ENCODE measurements at places on chromosomes 6 and 20. TPM values are rescaled to one million over a fixed set of nuclear protein-coding genes. Genes with fewer than 3 reads are reported as not detected.

Gene PNPLA1
- total RNA-seq = not detected

Gene SH3BGRL2
- total RNA-seq = 11.9 TPM

DNA sequence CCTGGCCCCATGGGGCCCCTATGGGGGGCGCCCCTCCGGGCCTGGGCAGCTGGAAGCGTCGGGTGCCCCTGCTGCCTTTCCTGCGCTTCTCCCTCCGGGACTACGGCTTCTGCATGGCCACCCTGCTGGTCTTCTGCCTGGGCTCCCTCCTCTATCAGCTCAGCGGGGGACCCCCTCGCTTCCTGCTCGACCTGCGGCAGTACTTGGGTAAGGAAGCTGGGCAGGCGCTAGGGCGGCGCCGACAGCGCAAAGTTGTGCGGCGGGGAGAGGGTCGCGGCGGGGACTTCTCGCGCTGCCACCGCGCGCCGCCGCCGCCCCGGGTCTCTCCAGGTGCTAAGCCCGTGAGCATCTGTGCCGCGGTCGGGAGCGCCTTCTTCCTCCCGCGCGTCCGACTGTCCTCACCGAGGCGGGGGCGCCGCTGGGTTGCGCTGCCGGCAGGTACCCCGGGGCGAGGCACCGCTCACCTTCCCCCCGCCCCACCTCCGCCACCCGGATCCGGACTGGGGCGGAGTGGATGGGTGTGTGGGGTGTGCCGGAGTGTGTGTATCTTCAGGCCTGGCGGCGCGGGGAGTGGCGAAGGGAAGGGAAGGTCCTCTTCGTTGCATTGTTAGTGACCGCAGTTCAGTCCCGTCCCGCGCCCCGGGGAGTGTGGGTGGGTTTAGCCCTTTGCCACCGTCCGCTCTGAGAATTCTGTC lies 788 bp downstream of the UST start:
- DNase-seq = peak; percentile 37

GRCh38 chr6:93731306-93731705 lies 311.9 kb upstream of the EPHA7 start:
- DNase-seq = no peak

DNA sequence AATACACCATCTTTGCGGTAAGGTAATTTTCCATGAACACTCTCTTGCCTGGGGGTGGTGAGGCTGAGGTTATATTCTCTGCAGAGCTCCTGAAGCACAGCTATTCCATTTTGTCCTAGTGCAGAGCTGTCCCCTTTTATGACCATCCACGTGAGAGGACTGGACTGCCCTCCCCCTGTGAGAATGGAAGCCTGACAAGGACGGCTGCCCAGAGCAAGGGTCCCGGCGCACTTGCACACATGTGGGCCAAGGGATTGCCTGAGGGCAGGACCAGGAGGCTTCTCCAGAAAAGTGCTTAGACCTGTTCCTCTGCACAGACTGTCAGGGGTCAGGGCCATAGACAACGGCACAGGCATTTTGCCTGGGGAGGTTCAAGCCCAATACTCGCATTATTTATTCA lies 48.2 kb downstream of the SLC22A23 start:
- no peak for DNase-seq

- DNase-seq = no peak
Observed at GRCh38 chr20:2759143-2759542, 41.3 kb downstream of the CPXM1 start.

DNA sequence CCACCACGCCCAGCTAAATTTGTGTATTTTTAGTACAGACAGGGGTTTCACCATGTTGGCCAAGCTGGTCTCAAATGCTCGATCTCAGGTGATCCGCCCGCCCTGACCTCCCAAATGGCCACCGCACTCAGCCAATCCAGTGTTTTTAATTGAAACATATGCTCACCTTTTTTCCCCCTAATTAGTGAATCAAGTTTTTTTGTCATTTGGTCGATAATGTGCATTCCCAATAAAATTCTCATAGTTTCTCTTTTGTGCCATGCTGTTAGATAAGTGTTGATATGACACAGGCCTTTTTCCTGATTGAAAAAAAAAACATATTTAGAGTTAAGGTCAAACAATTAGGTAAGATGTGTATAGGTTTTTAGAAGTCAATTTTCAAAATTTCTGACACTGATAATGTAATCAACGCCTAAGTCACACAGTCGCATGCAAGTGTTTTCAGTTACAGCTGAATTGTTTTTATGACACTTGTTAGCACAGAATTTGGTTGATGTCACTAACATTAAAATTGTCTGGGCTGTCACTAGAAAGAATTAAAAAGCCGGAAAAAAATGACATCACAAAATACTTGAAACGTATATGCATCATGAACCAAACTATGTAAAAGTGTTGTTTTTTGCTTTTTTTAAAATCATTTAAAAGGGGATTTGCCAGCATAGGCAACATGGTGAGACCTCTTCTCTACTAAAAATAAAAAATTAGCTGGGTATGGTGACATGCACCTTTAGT lies 21.9 kb downstream of the ZNF217 start:
- no peak for DNase-seq

Measured in left cardiac atrium (tissue), 4 donors.